Left lung (tissue), 14 donors: ENCODE measurements at places on chromosomes 5 and 9. TPM values are rescaled to one million over a fixed set of nuclear protein-coding genes. Genes with fewer than 3 reads are reported as not detected.
A peak's percentile ranks its signal among the peaks of the same experiment; 100 is the strongest.

Gene C5orf58
- not detected for total RNA-seq

Gene SKP2
- total RNA-seq, result 18.4 TPM

Gene CRB2
- total RNA-seq, result 0.08 TPM

Gene FOXD4L4
- total RNA-seq, result not detected

Gene AJM1
- total RNA-seq, result 2.6 TPM

Gene SUB1
- 166 TPM for total RNA-seq

Gene FOXD4L3
- not detected for total RNA-seq

Gene FLT4
- 21.7 TPM for total RNA-seq

Gene WNK2
- total RNA-seq, result 1.6 TPM

Gene C9orf50
- total RNA-seq, result not detected

Gene CANX
- 577 TPM for total RNA-seq

Gene NOXA1
- total RNA-seq, result 8.7 TPM

Gene RANBP17
- total RNA-seq, result 17.0 TPM

GRCh38 chr9:117488659-117489058 lies 73.8 kb upstream of the ASTN2 start:
- DNase-seq, result no peak

GRCh38 chr9:130017076-130017475 lies 25.9 kb downstream of the FNBP1 start:
- DNase-seq, result no peak

- no peak for DNase-seq
Observed at GRCh38 chr9:95077766-95078370, 239.6 kb downstream of the FANCC start.

GRCh38 chr5:153573326-153574033 lies 83.0 kb downstream of the GRIA1 start:
- DNase-seq, result peak; percentile 15

GRCh38 chr5:73764586-73764985 lies 138.6 kb downstream of the ARHGEF28 start:
- DNase-seq, result no peak

- no peak for DNase-seq
Observed at GRCh38 chr5:72380492-72381274, 60.5 kb downstream of the PTCD2 start.

DNA sequence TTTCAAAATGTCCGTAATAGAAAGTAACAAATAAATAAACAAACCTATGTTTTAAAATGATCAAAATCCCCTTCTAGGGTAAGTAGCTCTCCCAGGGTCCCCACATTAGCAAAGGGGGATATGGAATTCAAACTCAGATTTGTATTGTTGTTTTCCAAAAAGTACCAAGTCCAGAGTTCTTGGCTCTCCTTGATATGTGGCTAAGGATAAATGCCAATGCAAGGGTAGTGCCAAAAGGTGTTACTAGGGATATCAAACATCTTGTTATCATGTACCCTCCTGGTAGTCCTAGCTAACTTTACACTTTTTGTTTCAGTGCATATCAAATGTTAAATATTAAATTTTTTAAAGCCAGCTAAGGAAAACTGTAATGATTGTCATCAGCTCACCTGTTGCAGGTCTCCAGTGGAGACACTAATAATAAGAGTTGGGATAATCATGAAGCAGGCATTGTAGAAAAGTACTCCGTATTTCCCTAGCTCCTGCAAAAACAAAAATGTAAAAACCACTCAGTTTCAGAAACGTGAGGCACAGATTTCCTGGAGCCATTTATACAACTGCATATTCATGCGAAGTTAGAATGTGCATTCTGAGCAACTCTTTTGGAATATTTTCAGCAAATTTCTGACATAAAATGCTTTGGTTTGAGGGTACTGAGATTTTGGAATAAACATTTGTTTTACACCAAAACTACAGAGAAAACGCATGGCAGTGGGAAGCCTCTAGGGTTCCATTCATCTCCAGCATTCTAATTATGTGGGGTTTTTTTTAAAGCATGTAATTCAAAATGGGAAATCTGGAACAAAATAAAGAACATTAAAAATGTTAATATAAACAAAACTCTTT lies 39.8 kb downstream of the SLC35D2 start:
- DNase-seq, result peak; percentile 40

GRCh38 chr5:24598956-24599355 lies 45.8 kb downstream of the CDH10 start:
- no peak for DNase-seq

DNA sequence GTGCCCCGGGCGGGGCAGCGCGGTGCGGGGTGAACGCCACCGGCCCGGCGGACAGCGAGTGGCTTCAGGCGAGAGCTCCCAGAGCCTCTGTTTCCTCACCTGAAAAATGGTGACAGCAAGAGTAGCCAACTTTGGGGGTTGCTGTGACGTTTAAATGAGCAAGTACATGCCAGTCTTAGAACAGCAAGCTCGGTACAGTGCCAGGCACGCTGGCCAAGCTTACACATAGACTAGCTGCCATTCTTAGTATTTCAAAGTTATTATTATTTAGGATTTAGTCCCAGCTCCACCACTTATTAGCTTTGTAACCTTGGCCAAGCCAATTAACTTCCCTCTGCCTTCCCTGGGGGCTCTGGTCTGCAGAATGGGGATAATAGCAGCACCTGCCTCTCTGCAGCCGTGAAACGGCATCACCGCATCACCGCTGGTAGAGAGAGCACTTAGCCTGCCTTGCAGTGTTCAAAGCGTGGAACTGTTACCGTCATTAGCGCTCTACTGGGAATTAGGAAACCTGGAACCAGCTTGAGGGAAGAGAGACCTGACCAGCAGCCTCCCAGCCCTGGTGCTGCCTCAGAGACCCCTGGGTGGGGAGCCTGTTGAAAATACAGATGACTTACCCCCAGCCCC lies at the start of gene C9orf50:
Gene C9orf50, minus strand, starts transcription at position 433 of the 627 bp plus-strand sequence. CDS start 527 bp downstream, outside the sequence.
- no peak for DNase-seq

- DNase-seq, result no peak
Observed at GRCh38 chr9:19768798-19769197, 20.0 kb downstream of the SLC24A2 start.

DNA sequence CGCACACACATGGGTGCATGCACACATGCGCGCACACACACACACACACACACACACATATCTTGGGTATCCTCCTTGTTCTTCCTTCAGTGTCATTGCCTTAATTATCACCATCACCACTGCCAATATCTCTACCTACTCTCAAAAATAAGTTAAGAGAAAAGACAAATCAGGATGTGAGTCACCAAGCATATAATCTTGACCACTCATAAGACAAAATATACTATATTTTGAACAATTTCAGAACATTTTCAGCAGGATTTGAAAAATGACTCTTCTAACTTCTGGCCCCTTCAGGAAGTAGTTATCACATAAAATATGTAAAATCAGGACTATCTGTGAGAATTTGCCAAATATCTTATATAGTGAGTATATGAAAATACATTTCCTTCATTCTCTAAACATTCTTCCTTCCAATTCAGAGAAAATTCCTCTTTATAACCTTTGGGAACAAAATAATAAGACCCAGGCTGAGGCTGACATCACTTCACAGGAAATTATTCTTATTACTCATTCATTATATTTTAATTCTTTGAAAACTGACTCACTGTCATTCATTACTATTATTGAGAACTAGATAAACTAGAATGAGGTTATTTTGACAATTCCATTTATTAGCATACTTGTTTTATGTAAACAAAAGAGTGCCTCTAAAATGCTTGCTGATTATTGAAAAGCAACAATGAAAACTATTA lies 772.0 kb upstream of the ACO1 start:
- DNase-seq, result no peak

- no peak for DNase-seq
Observed at GRCh38 chr5:75275756-75276155, 39.1 kb upstream of the ANKRD31 start.

- DNase-seq, result no peak
Observed at GRCh38 chr5:14869668-14870164, 1.9 kb downstream of the ANKH start.

GRCh38 chr9:116124472-116125040 lies 29.0 kb upstream of the PAPPA start:
- DNase-seq, result no peak

GRCh38 chr5:149297340-149298025 lies 25.8 kb downstream of the AFAP1L1 start:
- no peak for DNase-seq

DNA sequence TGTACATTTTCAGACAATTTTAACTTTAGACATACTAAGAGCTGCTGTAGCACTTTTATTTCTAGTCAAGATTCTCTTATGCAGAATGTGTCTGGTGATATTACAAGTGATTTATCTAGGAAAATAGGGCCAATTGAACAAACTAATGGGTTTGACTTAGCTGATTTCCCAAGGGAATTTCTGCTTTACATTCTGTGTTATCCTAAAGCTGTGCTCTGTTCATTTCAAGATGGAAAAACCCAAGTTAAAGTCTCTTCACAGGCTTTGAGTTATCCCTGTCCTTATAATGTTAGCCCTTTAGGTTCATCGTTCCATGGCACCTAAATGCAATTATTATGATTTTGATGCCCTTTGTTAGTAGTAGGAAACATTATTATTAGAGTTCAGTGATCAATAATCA lies 704.9 kb upstream of the CDH18 start:
- no peak for DNase-seq

DNA sequence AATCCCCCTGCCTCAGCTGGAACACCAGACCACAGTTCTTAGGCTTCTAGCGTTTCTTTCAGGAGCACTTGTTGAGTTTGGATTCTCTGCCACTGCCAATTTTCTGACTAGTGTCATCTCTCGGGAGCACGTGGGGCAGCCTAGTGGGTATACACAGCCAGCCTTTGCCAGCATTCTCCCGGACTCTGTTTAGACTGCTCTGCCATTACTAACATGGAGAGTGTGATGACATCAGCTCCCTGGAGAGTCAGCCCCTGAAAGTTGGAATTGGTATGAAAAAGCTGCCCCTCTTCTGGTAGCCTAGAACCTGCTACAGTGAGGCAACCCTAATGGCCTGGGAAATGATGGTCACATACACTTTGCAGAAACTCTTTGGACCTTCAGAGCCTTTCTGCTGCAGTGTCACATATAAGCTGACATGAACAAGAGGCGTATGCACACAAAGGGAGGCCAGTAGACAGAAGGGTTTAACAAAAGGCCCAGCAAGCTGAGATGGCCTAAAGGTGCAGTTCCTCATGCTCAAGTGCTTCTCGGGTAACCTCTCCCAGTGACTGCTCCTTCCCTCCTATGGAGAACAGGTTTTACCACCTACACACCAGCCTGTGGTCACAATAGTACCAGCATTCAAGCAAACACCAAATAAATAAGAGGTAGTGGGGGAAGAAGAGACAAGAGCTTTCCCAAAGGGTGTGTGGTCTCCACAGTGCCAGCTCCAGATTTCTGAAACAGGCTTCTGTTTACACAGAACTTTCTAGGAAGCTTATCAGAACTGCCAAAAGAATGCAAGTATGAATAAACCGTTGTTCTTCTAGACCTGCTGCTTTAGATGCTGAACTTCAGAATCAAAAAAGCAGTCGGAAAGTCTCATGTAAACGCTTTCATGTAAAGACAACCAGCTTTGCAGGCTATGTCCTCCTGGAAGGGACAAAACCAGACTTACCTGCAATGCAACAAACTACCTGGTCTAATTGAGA lies 16.5 kb downstream of the SPACA9 start:
- DNase-seq, result peak; percentile 65

DNA sequence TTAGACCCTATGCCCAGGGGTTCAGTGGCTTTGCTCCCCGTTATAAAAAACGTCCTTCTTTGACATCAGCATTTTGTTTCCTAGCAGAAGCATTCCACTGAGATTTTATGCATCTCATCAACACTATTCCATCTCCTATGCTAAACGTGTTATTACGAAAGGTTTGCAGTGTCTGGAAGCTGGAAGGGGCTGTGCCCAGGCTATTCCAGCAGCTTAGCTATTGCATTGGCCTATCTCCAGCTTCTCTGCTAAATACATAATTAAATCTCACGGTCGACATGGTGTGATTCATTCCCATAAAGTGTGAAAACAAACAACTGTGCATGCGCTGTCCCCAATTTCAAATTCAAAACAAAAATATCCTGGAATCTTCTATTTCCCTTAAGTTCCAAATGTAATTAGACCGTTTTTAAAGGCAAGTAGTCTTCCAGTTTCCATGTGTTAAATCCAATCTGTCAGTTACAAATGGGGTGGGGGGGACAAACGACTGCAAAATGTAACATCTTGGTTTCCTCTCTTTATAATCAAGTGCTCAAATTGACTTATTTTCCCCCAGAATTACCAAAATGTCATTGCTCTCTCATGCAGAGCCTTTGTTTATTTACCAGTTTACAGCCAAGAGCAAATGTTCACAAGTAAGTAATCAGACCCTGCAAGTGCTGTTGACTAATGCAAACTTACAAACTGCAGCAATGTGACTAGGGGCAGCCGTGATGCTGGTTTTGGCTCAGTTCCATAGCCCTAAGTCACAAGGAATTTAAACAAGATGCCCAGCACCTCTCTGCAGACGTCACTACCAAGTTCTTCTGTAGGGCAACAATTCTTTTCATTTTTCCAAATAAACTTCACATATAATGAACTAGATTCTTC lies 212.3 kb upstream of the RORB start:
- no peak for DNase-seq

GRCh38 chr9:9743822-9744221 lies 869.0 kb downstream of the PTPRD start:
- no peak for DNase-seq

DNA sequence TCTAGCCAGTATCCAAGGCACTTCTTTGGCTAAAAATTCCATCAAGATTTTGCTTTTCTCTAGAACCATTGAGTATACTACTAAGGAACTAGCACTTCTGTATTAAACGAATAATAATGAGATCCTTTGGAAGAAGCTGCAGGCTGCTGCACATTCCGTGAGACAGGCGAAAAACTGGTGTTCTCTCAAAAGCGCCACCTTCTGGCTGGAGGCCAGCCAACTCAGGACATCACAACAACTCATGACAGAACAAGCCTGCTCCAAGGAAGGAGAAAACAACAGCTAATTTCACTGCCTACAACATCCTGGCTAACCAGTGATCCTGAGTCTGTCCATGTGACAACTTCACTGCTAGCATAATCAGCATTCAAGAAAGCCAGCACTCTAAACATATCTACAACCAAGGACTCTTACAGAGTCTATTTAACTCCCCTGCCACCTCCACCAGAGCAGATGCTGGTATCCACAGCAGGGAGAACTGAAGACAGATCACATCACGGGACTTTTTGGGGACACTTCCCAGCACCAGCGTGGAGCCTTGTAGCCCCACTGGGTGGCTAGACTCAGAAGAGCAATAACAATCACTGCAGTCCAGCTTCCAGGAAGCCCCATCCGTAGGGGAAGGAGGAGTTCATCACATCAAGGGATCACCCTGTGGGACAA lies 150.5 kb downstream of the YTHDC2 start:
- DNase-seq, result no peak

- no peak for DNase-seq
Observed at GRCh38 chr9:4080921-4081895, 218.7 kb downstream of the GLIS3 start.

GRCh38 chr5:25544652-25545249 lies 900.0 kb upstream of the CDH10 start:
- no peak for DNase-seq

GRCh38 chr5:132431632-132432031 lies 58.9 kb downstream of the IRF1 start:
- no peak for DNase-seq

GRCh38 chr9:4489919-4490704 lies at the start of gene SLC1A1:
Gene SLC1A1 (plus strand): TSS chr9:4490468. CDS start chr9:4490680, 212 bp downstream.
- DNase-seq, result peak; percentile 85

- DNase-seq, result no peak
Observed at GRCh38 chr5:57476601-57477056, 6.0 kb downstream of the ACTBL2 start.

GRCh38 chr5:173878224-173878967 lies 9.8 kb upstream of the CPEB4 start:
- DNase-seq, result no peak

GRCh38 chr9:92965061-92965758 lies 17.9 kb downstream of the FGD3 start:
- peak; percentile 65 for DNase-seq

GRCh38 chr5:179258001-179258921 lies 87.0 kb downstream of the ADAMTS2 start:
- DNase-seq, result no peak

- no peak for DNase-seq
Observed at GRCh38 chr9:84466580-84467285, 126.2 kb upstream of the SLC28A3 start.
